ENCODE measurements at places on chromosomes 13 and 19.

GRCh38 chr19:41861116-41861768, 1.2 kb downstream of the RPS19 start:
- no peak for DNase-seq

- DNase-seq = no peak
Observed at GRCh38 chr13:60286707-60287106, 110.3 kb upstream of the TDRD3 start.

- no peak for DNase-seq
Observed at GRCh38 chr13:86491121-86491520, 691.9 kb upstream of the SLITRK6 start.

- DNase-seq = no peak
Observed at GRCh38 chr19:48715681-48716171, 3.8 kb downstream of the MAMSTR start.

GRCh38 chr13:113855931-113856715, 7.8 kb downstream of the GAS6 start:
- no peak for DNase-seq

GRCh38 chr13:46830405-46831005, 33.5 kb upstream of the ESD start:
- DNase-seq = no peak

- DNase-seq = no peak
Observed at GRCh38 chr13:98509271-98510155, 67.4 kb downstream of the STK24 start.

- DNase-seq = no peak
Observed at GRCh38 chr13:100484702-100485101, 103.9 kb downstream of the GGACT start.

DNA sequence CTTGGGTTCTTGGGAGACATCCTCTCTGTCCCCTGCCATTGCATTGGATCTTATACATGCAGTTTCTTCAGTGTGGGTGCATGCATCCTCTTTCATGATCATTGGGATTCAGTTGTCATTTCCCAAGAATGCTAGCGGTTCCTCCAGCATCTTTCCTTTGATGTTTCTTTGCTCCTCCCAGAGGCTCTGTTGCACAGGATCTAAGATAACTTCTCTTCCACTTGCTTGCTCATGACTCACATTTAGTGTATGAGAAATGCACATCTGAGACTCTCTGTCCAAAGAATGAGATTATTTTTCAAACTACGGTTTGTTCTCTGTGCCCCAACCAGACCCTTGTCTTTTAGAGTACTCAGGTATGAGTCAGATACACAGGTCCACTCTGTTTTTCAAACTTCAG, 197.1 kb downstream of the NDFIP2 start:
- DNase-seq = no peak
